ENCODE measurements at places on chromosomes 2 and 18.
A peak's percentile ranks its signal among the peaks of the same experiment; 100 is the strongest.

GRCh38 chr18:5909125-5909524, 13.8 kb upstream of the TMEM200C start:
- DNase-seq = no peak

GRCh38 chr18:66599190-66599589, 4.7 kb downstream of the CDH19 start:
- no peak for DNase-seq

- no peak for DNase-seq
Observed at GRCh38 chr18:67766930-67767329, 250.4 kb upstream of the DSEL start.

- DNase-seq = no peak
Observed at GRCh38 chr2:210792000-210792399, 235.6 kb downstream of the CPS1 start.

- peak; percentile 87 for DNase-seq
Observed at GRCh38 chr2:104378853-104379374, 475.0 kb upstream of the POU3F3 start.

GRCh38 chr18:56283316-56283715, 355.1 kb downstream of the TXNL1 start:
- DNase-seq = no peak

- no peak for DNase-seq
Observed at GRCh38 chr2:155141418-155141817, 442.9 kb downstream of the KCNJ3 start.

- DNase-seq = no peak
Observed at GRCh38 chr2:121608367-121608766, 40.9 kb downstream of the CLASP1 start.

GRCh38 chr2:51231071-51231470, 199.1 kb upstream of the NRXN1 start:
- no peak for DNase-seq

GRCh38 chr2:128879161-128879560, 560.5 kb upstream of the HS6ST1 start:
- DNase-seq = no peak

- DNase-seq = no peak
Observed at GRCh38 chr2:179479947-179480346, 215.3 kb upstream of the SESTD1 start.

DNA sequence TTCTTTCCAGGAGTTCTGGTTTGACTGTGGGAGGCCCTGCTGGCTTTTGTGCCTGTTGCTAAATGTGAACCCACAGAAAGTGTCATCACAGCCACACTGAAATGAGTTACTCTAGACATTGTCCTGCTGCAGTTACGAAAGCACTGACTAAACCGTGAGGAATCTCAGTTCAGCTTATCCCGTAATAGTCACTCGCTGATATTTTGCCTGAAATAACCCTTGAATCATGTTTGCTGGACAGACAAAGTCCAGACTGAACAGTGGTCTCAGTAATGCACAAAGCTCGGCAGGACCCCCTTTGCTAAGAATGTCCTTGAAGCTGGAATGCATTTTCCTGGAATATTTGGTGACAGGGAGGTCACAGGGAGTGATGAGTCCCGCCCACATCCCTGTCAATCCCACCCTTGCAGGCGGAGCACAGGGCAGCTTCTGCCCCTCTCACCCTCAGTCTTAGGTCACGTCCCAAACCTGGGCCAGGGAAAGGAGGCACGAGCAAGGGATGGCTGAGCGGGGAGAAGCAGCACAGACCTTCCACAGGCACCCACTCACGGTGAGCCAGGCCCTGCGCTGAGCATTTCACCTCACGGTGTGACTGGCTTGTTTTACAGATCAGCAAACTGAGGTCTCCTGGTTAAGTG, 53.4 kb downstream of the ADI1 start:
- no peak for DNase-seq

DNA sequence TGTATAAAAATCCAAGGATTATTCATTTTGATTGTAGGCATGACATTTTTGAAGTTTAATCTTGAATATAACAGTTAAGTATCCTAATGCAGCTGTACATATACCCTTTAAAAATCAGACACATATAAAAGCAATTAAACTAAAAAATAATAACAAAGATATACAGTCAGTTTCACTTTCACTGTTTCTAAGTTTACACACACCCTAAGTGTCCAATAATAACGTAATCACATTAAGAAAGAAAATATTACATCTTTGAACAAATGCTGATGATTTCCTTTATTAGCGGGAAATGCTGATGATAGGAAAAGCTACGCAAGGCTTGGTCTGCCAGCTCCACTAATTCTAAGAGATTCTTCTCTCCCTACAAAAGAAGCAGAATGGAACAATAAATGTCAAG, 38.8 kb downstream of the RTTN start:
- DNase-seq = no peak

GRCh38 chr2:156229724-156230362, 102.7 kb downstream of the NR4A2 start:
- no peak for DNase-seq

GRCh38 chr2:196105951-196106350, 37.3 kb upstream of the DNAH7 start:
- DNase-seq = peak; percentile 46

- DNase-seq = no peak
Observed at GRCh38 chr18:59182673-59183072, 37.3 kb upstream of the GRP start.

DNA sequence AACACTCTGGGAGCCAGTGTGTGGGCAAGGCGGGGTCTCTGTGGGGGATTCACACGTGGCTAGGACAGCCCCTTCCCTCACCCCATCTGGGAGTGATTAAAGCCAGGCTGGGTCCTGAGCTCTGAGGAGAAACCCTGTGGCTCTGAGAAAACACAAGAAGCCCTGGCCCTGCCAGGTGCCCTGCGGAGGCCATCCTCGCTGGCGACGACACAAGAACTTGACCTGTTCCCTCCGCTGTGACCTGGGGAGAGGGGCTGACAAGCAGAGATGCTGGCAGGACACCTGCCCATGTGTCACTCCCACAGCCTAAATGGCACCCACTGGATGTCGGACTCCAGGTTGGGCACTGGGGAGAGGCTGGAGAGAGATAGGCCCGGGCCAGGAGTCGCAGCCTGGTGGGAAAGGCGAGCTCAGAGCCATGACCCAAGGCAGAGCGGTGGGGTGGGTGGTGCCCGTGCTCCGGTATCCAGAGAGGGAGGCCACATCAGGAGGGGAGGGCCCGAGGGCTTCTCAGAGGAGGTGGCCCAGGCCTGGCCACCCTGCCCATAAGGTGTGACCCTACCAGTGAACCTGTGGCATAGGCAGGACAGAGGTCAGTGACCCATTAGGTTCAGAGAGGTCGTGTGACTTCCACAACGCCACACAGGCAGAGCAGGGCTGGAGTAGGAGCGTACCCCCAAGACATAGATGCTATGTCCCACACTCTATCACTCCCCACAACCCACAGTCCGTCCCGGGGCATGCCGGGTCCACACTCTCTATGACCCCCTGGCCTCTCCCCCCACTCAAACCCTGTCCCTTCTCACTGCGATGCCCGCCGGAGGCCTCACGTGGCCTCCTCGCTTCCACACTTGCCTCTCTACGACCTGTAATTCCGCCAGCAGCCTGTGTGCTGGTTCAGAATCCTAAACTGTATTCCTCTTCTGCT, 59.4 kb upstream of the HPCAL1 start:
- DNase-seq = no peak

DNA sequence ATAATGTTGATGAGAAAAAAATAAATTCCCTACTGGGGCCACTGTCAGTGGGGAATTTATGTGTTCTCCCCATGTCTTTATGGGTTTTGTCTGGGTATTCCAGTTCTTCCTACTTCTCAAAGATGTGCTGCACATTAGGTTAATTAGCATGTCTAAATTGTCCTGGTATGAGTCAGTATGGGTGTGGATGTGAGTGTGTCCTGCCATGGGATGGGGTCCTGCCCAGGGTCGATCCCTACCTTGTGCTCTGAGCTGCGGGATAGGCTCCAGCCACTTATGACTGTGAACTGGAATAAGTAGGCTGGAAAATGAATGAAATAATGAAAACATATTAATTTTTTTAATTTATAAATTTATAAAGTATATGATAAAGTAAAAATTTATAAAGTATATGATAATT, 167.5 kb downstream of the UBR3 start:
- DNase-seq = no peak

GRCh38 chr2:72603481-72603880, 222.4 kb downstream of the EXOC6B start:
- DNase-seq = no peak

DNA sequence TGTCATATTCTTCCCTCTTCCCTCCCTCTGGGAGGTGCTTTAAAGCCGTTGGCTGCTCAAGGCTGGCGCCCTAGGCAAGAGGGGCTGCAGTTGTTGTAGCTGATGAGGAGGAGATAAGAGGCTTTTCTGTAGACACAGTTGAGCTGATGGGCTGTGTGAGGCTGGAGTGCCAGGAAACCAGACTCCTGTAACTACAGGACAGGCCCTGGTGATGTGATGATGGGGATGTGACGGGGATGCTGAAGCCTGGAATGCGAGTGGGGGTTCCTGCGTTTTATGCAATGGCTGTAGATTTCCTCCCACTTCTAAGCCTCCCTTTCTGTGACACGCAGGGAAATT, 5.7 kb upstream of the EFR3B start:
- DNase-seq = no peak

DNA sequence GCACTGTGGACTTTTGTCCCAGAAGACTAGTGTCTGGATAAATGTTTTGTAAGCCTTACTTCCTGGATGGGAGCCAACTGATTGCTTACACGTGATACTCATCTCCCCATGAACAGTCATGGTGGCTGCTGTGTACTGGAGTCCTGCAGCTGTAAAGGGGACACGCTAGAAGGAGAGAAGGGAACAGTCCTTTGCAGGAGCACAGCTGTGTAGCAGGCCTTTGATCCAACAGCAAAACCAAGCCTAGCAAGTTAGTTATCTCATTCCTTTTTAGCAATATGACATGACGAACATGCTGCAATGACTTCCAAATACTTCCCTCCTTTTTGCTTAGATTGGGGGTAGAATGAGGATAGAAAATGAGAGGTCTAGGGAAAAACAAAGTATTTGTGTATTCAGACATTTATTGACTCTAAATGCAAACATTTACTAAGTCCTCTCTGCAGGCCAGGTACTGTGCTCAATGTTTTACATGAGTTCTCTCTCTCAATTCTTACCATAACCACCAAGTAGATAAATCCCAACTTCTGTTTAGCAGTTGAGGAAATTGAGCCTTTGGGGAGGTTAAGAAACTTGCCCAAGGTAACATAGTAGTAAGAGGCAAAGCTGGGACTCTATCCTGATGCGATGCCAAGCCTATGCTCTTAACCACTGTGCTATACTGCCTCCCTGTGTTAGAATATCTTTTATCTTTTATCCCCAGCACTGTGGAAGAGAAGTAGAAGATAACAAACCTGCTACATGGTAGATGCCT, 55.4 kb upstream of the CD28 start:
- DNase-seq = peak; percentile 21

DNA sequence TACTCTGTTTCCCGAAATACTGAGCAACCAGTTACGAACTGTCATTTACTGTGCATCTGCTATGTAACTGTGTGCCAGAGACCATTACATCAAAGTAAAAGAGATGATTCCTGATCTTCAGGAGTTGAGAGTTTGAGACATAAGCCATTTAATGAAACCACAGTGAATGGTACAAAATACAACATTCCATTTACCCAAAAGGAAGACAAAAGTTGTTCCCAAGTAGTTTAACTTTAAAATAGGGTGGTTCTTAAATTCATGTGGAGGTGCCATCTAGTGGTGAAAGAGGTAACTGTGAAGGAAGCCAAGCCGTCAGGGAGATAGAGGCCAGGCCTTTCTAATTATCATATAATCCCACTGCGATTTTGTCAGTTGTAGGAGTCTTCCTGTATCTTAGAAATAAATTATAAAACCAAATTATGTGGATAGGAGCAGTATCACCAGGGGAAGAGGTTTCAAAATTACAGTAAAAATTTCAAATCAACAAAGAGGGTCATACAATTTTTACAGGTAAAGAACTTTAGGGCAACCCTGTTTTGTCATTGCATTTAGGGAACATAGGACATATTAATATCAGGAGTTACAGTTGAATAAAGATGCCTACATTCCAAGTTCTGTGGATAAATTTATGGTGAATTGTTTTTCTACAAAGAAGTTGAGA, 67.7 kb downstream of the EPAS1 start:
- DNase-seq = peak; percentile 60

GRCh38 chr18:26488417-26489009, 59.8 kb downstream of the KCTD1 start:
- no peak for DNase-seq

GRCh38 chr2:2933426-2933825, 444.2 kb downstream of the EIPR1 start:
- DNase-seq = no peak

DNA sequence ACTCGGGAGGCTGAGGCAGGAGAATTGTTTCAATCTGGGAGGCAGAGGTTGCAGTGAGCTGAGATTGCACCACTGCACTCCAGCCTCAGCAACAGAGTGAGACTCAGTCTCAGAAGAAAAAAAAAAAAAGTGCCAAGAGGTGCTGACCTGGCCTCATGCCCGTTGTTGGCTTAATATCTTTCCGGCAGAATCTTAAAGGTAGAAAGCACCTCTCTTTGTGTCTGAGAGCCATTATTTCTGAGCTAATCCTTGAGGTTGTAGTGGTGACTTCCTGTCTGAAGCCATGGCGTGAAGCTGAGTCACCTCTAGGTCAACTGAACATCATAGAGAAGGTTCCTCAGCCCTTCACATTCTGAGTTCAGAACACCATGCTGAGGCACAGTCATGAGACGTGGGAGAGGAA, 60.4 kb downstream of the WDSUB1 start:
- peak; percentile 66 for DNase-seq

GRCh38 chr2:9163306-9164111, 43.1 kb upstream of the ASAP2 start:
- DNase-seq = no peak

- DNase-seq = no peak
Observed at GRCh38 chr2:231902598-231902997, 23.6 kb downstream of the NPPC start.

GRCh38 chr18:35143622-35144596, 96.9 kb upstream of the ZNF397 start:
- DNase-seq = peak; percentile 67

GRCh38 chr18:30358555-30358954, 684.0 kb downstream of the DSC3 start:
- DNase-seq = peak; percentile 56

DNA sequence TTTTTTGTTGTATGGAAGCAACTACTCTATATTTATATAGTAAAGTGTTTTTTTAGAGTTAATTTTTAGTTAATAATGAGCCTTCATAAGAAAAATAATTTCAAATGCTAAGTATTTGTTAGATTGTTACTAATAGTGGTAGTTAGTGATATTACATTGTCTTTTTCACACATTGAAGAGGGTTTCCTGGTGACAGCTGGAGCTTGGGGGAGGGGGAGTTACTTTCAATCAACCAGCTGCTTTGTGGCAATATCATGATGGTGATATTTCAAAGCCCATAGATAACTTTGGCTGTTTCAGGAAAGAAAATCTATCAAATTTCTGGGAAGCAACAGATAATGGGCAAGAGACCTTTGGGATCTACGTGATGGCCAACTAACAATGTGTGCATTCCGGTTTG, 4.1 kb downstream of the RHBDD1 start:
- no peak for DNase-seq

- DNase-seq = no peak
Observed at GRCh38 chr2:15914596-15915385, 25.6 kb upstream of the MYCN start.
